ENCODE measurements at places on chromosomes 7 and 10.
A peak's percentile ranks its signal among the peaks of the same experiment; 100 is the strongest.

- peak; percentile 97 for DNase-seq
Measured at GRCh38 chr10:91514787-91515186, 104.6 kb downstream of the HECTD2 start.

DNA sequence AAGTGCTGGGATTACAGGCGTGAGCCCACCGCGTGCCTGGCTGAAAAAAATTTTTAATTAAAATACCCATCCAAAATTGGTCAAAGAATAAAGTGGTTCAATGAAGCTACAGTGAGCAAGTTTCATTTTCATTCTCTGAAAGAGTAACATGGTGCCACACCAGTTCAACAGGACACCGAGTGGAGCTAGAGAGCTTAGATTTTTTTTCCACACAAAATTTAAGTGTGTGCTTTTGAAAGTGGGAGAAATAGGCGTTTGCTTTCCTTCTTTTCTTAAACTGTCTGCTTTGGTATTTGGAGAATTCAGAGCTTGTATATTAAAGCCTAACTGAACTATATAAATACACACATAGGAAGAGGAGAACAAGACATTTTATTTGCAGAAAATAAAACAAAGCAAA is 43.4 kb downstream of the BPGM start:
- DNase-seq = peak; percentile 81

DNA sequence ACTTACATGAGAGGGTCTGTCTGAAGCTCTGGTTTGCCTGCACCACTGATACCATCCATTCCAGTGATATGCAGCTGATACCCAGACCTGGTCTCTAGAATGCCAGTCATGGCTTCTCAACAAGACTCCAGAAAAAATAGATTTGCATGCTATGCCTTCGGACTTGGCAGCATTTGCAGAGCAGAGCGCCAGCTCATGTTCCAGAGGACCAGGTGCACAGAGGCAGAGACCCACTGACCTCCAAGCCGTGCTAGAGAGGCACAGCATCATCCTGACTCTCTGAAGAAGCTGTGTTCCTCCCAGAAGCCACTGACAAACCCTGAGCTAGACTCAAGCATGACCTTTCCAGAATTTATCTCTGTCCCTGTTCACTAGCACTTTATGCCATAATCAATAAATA is 6.9 kb upstream of the PRKAG2 start:
- DNase-seq = no peak

- DNase-seq = peak; percentile 94
Measured at GRCh38 chr10:90968328-90969081, 47.6 kb upstream of the ANKRD1 start.

DNA sequence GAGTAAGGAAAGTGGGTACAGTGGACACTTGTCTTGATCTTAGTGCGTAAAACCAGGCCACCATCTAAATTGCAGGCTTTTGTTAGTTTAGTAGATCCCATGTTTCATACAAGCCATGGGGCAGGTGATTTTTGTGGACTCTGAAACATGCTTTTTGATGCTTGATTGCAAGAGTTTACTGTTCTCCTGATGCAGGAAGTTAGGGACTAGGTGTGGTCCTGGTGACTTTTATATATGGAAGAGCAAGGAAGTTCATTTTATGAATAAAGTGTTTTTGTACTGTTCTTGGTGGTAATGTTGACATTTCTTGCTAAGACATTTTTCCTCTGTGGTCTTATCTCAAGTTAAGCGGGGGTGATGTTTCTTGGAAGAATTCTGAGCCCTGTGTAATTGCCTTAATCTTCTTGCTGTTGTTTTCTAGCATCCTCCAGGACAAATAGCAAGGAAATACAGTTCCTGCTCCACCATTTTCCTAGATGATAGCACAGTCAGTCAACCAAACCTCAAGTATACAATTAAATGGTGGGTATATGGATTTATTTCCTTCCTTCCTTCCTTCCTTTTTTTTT is 89.0 kb upstream of the GJD4 start:
- no peak for DNase-seq

DNA sequence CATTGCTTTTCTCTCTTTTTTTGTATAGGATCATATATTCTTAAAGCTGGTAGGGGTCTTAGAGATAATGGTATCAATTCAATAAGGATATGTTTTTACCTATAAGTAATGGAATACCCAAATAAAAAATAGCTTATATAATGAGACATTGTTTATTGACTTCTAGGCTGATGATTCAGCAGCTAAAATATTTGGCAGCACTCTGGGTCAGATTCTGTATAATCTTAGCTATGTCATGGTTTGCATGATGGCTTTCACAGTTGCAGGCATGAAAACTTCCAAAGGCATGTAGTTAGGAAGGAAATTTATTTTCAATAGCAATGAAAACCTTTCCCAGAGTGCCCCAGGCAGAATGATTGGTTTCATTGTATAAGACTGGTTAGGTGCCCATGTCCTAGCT is 32.1 kb upstream of the A1CF start:
- peak; percentile 61 for DNase-seq

- no peak for DNase-seq
Measured at GRCh38 chr7:20217193-20217948, at the start of gene MACC1. TSS of gene MACC1 (minus strand) at chr7:20217384. CDS start at chr7:20161862, 55,522 bp downstream.

DNA sequence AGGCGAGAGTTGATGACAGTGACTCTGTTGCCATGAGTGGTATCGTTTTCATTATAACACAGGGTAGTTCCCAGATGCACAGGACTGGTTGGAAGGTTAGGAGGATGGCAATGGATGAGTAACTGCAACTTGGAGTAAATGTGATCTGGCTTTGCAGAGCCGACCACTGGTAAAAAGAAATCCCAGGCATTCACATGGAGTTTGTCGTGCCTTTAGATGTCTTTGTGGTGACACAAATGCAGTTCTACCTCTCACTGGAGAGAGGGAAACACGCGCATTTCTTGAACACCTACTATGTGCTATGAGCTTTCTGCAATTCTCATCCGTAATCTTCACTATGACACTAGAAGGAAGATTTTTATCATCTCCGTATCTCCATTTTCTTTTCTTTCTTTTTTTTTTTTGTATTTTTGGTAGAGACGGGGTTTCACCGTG is 1.7 kb upstream of the MNX1 start:
- DNase-seq = no peak

DNA sequence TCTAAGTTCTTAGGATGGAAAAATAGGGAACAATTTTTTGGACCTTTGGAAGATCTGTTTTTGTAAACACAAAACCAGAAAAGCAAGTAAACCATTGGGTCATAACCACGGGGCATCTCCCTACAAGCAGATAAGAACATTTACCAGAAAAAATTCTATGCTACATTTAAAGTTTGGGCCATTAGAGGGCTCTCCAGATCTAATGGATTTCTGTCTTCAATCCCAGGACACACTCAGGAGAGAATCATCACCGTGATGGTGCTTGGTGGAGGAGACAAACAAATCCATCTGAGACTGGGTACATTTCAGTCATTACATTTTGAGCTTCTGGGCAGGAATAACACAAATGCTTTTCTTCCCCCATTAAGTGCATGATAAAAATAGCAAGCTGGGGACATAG is 178.4 kb upstream of the TARP start:
- peak; percentile 69 for DNase-seq

DNA sequence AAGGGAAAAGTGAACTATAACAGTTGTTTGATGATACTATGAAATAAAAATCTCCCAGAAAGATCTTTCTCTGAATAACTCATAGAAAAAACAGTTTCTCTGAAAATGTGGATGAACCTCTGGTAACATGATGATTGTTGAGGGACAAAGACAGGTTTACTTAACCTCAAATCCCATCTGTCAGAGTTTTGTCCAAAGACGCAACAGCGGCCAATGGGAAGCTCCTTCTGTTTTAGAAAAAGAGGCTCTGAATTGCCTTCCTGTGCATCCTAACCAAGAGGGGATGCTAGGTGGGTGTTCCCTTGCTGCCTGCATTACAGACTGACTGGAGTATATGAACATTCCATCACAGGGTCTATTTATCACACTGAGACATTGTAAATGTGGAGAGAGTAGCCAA is 8.9 kb upstream of the HYCC1 start:
- DNase-seq = no peak

GRCh38 chr7:112494656-112495055 is 13.9 kb downstream of the LSMEM1 start:
- no peak for DNase-seq

DNA sequence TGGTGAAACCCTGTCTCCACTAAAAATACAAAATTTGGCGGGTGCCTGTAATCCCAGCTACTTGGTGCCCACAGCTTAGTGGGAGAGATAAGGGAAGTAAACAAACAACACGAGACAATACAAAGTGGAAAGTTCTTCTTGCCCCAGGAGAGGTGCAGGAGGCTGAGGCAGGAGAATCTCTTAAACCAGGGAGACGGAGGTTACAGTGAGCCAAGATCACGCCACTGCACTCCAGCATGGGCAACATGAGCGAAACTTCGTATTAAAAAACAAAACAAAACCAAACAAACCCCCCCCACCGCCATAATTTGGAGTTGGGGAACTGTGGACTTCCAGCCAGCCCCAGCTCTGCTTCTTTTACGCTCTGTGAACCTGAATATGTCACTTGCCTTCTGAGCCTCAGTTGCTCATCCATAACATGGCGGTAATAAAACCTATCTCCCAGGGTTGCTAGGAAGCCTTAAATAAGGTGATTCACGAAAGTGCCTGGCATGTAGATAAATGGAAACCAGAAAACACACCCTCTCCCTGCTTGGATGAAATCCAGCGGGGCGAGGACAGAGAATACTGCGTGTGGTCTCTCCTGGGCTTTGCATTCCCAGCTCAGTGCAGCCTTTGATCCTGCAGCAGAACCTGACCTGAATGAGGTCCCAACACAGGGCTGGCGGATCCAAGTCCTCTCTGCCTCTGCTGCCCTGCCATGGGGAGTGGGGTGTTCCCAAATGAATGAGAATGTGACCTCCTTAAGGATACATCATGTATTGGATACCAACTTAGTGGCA is 10.2 kb downstream of the MLXIPL start:
- peak; percentile 13 for DNase-seq

- DNase-seq = no peak
Measured at GRCh38 chr10:98832196-98832595, 385.5 kb upstream of the HPS1 start.

- peak; percentile 19 for DNase-seq
Measured at GRCh38 chr7:38512704-38513103, 118.5 kb downstream of the AMPH start.

DNA sequence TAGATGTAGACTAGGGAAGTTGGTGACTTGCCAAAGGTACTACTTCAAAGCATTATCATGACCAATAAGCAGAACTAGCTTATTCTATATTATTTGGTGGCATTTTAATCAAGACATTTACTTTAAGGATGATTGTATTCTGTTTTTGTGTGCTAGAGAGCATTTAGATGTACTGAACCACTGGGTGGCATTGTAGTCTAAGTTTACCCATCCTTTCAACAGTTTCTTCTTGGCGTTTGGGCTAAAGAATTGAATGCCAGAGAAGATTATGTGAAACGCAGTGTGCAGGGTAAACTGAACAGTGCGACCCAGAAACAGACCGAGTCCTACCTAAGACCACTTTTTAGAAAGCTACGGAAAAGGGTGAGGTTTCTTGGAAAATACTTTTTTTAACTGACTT is 26.8 kb downstream of the PRPF18 start:
- peak; percentile 60 for DNase-seq

DNA sequence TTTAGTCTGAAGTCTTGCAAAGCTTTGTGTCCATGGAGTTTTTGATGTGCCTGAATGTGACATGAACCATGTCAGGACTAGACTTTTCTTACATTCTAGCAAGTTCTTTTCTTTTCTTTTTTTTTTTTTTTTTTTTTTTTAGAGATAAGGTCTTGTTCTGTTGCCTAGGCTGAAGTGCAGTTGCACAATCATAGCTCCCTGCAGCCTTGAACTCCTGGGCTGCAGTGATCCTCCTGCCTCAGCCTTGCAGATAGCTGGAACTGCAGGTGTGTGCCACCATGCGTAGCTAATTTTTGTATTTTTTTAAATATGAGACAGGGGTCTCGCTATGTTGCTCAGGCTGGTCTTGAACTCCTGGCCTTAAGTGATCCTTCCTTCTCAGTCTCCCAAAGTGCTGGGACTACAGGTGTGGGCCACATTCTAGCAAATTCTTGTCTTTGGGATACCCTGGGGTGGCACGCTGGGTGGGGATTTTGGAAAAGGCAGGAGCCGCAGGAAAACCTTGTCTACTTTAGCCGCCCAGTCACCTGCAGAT is 152.8 kb downstream of the SVIL start:
- DNase-seq = no peak

DNA sequence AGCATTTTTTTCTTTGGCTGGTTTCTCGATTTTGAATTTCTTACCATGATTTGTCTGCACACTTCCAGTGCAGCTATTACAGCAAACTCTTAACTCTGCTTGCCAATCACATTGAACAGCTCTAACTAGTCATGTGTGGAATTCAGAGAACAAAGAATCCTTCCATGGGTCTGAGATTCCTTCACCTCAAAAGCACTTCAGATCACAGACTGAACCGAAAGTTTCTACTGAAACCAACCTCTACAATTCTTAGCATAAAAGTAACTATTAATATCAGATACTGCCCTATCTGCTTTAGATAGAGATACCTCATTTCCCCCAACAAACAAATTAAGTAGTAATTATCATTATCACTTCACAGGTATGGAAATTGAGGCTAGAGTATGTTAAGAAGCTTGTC is 56.5 kb upstream of the SP4 start:
- DNase-seq = no peak

- peak; percentile 75 for DNase-seq
Measured at GRCh38 chr7:46705386-46706255, 784.5 kb upstream of the IGFBP3 start.

DNA sequence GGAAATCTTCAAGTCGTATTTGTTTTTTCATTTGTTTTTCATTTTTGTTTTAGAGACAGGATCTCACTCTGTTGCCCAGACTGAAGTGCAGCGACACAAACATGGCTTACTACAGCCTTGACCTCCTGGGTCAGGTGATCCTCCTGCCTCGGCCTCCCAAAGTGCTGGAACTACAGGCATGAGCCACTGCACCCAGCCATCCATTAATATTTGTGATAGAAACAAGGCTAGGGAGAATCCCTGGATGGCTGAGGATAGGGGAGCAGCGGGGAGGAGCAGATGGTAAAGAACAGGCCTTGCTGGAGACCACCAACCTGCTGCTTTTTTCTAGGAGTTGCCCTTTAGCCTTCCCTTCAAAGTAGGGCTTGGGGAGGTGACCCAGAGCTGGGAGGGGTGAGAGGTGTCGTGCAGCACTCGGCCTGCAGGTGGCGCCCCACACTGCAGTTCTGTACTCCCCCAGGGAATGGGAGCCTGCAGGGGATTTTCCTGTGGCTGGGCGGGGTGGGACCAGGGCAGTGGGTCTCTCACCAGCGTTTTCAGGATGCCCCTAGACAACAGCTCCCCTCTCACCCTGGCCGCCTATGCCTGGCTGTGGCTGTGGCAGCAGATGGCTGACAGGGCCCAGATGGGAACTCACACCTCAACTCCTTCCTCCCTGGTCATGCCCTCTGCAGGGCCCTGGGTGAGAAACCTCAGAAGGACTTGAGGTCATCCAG is 12.6 kb upstream of the CDH23 start:
- peak; percentile 21 for DNase-seq

- DNase-seq = no peak
Measured at GRCh38 chr10:123202506-123202905, 48.3 kb downstream of the BUB3 start.

GRCh38 chr7:108648989-108649388 is 79.3 kb downstream of the DNAJB9 start:
- no peak for DNase-seq

GRCh38 chr10:34163075-34163905 is 651.8 kb downstream of the PARD3 start:
- DNase-seq = peak; percentile 43
